ENCODE measurements at places on chromosomes 5 and 9.
A peak's percentile ranks its signal among the peaks of the same experiment; 100 is the strongest.

DNA sequence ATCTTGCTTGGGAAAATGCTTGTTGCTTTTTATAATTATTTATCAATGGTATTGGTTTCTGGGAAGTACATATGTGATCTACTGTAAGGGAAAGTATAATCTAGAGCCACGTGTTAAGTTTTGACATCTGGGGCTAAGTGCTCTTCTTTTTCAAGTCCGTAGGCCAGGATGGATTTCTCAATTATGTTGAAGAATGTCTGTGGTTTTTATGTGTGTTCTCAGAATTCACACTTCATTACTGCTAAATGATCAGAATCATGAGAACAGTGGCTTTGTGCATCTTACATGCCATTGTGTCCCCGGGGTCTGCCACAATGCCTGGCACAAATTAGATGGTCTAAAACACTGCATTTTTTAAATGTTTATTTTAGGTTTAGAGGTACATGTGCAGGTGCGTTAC is 14.5 kb upstream of the AUH start:
- no peak for DNase-seq

GRCh38 chr5:173786286-173787187 is 101.6 kb upstream of the CPEB4 start:
- no peak for DNase-seq

GRCh38 chr5:154713615-154714125 is 41.5 kb upstream of the LARP1 start:
- no peak for DNase-seq

DNA sequence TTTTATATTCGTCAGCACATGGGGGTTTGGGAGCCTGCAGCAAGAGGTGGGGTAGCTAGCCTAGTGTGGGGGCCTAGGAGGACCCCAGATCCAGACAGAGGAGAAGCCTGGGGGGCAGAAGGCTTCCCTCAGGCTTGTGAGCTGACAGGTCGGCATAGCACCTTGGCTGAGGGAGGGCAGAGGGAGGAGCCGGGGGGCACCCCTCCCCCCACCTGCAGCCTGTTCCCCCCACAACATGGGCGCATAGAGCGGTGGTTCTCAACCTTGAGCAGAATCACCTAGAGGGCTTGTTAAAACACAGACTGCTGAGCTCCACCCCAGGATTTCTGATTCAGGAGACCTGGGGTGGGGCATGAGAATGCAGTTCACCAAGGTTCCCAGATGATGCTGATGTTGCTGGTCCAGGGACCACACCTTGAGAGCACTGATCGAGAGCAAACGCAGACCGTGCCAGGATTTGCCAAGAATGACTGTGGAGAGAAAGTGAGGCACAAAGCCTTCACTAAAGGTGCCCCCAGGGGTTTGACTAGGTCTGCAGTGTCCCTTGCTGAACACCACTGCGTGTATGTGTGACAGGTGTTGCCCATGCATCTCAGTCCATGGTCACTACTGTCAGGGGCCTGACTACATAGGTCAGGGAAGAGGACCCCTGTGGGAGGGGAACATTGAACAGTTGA is 163.3 kb downstream of the MACROH2A1 start:
- DNase-seq: no peak

DNA sequence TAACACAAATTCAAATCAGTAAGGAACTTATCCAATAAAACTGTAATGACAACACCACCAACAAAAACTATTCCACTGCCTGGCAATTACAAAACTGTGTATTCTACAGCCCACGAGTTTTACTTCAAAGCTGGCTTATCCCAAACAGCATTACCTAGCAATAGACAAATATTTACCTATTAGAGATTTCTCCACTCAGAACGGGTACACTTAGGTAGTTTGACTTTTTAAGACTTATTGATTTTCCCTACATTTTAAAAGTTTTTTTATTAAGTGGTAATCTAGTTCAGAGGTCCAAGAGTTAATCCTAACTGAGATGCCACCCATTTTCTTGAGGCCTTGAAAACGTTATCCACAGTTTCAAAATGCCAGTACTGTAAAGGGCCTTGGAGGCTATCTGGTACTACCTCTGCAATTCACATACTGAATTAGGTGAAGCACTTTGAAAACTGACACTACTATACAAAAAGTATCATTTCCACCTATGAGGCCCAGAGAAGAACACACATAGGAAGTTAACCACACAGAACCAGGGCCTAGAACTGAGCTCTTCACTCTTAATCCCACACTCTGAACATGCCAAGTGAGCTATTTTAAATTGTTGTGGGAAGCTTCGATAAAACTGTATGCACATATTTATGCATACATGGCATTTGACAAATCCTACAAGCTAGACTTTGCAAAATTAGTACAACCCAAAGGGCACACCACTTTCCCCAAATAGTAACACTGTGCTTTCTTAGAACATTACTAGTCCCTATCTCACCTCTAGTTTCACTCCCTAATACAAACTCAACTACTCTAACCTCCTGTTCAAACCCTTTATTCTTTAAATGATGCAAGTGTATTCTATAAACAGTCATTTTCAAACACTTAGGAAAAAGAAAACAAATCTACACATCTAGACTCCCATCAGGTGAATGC is 2.1 kb downstream of the NADK2 start:
- no peak for DNase-seq

GRCh38 chr9:95570646-95571045 is 53.9 kb upstream of the PTCH1 start:
- no peak for DNase-seq

GRCh38 chr5:167827766-167828165 is 463.7 kb upstream of the WWC1 start:
- DNase-seq: no peak

DNA sequence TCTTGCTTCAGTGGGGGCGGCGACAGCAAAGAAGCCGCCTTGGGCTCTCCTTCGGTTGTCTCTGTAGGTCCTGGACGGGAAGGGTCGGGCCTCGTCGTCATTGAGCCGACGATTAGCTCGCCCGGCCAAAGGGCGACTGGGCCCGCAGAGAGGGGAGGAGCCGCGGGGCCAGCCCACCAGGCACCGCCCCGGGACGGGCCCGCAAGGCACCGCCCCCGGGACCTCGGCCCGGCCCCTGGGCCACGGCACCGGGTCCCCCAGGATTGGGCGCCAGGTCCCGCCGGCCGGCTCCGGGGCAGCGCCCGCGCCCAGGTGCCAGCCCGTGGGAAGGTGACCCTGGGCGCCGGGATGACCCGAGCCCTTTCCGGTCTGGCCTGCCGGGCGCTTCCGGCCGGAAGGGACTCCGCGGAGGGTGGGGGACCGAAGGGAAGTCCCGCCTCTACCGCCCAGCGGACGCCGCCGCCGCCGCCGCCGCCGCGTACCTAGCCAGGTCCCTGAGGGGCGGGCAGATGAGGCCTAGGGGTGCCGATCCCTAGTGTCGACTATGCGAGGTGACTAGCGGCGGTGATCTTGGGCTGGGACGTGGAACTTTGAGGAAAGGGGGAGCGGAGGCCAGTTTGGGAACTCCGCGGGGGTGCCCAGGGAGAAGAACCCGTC is at the start of the genes GBA2 and RGP1:
Gene GBA2, minus strand, starts transcription at position 371 of the 657 bp plus-strand sequence. CDS start 524 bp downstream, outside the sequence.
Gene RGP1, plus strand, starts transcription at position 430 of the 657 bp plus-strand sequence. CDS start 469 bp downstream, outside the sequence.
- peak; percentile 50 for DNase-seq

- DNase-seq: no peak
These were observed 1271.3 kb downstream of the EFNA5 start for GRCh38 chr5:106399391-106399790.

- DNase-seq: no peak
These were observed 33.8 kb downstream of the ZNF131 start for GRCh38 chr5:43154469-43154868.

GRCh38 chr5:132024117-132024435 is 12.6 kb upstream of the ACSL6 start:
- DNase-seq: no peak

- peak; percentile 5 for DNase-seq
These were observed 271.9 kb upstream of the ADAMTS16 start for GRCh38 chr5:4868140-4868735.

- DNase-seq: no peak
These were observed 130.9 kb downstream of the NMUR2 start for GRCh38 chr5:152274224-152274623.
